ENCODE measurements at places on chromosomes 3 and 15. TPM values are rescaled to one million over a fixed set of nuclear protein-coding genes. Genes with fewer than 3 reads are reported as not detected.

The CHRNA7 gene
- total RNA-seq: not detected

The MYZAP gene
- total RNA-seq: not detected

The IL17RD gene
- total RNA-seq: 0.13 TPM

The EHHADH gene
- total RNA-seq: 3.1 TPM

DNA sequence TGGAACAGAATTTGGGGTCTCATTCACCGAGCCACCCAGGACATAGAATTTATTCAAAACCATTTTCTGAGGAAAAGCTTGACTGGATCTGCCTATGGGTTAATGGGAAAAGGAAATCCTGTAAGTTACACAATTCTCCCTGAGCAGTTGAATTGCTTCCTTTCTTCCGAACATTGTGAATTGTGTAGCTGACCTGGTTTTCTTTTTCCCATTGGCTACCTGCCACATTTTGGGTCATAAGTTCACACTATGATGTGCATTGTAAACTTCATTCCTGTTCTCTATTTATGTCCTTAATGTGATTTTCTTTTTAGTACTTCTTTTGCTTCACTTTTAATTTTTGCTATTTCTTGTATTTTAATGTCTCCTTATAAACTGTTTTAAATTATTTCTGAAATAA is 386.0 kb upstream of the LRRC3B start:
- H3K4me3 ChIP-seq: no peak overlapping the region
- no peaks in the 10 kb centered on the region for H3K36me3 ChIP-seq
- peaks cover 2% of the 10 kb centered on the region for H3K27me3 ChIP-seq
- no peaks in the 10 kb centered on the region for H3K4me1 ChIP-seq
- H3K27ac ChIP-seq: no peak overlapping the region
- DNase-seq: no peak

- H3K27me3 ChIP-seq: peaks cover 1% of the 10 kb centered on the region
- no peaks in the 10 kb centered on the region for H3K4me1 ChIP-seq
- H3K4me3 ChIP-seq: no peak overlapping the region
- H3K36me3 ChIP-seq: peaks cover 11% of the 10 kb centered on the region
- no peak for DNase-seq
- no peak overlapping the region for H3K27ac ChIP-seq
Observed at GRCh38 chr3:25713341-25713985, 48.8 kb upstream of the TOP2B start.

DNA sequence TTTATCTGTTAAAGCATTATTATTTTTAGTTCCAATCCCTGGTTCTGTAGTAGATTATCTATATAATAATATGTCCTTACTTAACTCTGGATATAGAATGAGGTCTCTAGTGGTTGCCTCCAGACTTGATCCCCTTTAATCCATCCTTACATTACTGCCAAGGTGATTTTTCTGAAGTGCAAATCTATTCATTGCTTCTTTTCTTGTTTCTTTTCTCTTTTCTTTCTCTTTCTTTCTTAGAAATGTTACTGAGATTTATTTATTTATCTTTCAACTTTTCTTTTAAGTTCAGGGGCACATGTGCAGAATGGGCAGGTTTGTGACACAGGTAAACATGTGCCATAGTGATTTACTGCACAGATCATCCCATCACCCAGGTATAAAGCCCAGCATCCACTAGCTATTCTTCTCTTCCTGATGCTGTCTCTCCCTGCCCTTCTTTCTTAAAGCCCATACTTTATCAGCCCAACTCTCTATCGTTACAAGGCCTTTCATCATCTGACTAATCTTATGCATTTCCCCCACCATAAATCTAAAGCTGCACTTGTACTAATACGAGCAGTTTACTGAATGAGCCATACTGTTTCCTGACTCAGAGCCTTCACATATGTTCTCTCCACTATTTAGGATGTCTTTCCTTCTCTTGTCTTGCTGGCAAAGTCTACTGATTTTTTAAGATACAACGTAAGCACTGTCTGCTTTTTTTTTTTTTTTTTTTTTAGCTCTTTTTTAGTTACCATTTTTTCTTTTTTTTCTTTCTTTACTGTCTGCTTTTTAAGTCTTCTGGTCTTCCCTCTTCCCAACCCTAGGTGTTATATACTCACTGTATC is 4.6 kb downstream of the GLCE start:
- peak overlapping the region; percentile 38 for H3K4me3 ChIP-seq
- no peaks in the 10 kb centered on the region for H3K36me3 ChIP-seq
- peak overlapping the region; percentile 32 for H3K27ac ChIP-seq
- DNase-seq: peak; percentile 59

DNA sequence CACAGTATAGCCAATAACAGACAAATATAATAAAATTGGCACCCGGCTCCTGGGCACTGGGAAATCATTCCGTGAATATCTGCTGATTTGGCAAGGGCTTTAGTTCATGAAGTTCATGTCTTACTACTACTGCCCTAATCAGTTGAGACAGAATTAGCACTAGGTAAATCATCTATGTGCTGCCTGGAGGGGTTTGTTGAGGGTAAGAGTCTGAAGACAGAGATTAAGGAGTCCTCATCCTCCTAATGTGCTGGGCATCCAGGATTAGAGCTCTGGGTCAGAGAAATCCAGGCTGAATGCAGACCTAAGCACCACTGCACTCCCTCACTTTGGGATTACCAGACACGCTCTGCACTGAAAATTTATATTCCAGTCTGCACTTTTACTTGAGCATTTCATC is 2.0 kb downstream of the SAMD7 start:
- H3K27ac ChIP-seq: no peak overlapping the region
- H3K4me1 ChIP-seq: peaks cover 9% of the 10 kb centered on the region
- DNase-seq: no peak
- peaks cover 11% of the 10 kb centered on the region for H3K27me3 ChIP-seq

GRCh38 chr15:77552066-77552465 is 80.6 kb downstream of the LINGO1 start:
- no peak for DNase-seq
- H3K27me3 ChIP-seq: peaks cover 11% of the 10 kb centered on the region
- no peaks in the 10 kb centered on the region for H3K36me3 ChIP-seq
- no peak overlapping the region for H3K4me3 ChIP-seq
- H3K4me1 ChIP-seq: no peaks in the 10 kb centered on the region

- H3K4me1 ChIP-seq: no peaks in the 10 kb centered on the region
- H3K4me3 ChIP-seq: no peak overlapping the region
- H3K36me3 ChIP-seq: peaks cover 14% of the 10 kb centered on the region
Observed at GRCh38 chr15:59159210-59159609, 47.4 kb upstream of the LDHAL6B start.

DNA sequence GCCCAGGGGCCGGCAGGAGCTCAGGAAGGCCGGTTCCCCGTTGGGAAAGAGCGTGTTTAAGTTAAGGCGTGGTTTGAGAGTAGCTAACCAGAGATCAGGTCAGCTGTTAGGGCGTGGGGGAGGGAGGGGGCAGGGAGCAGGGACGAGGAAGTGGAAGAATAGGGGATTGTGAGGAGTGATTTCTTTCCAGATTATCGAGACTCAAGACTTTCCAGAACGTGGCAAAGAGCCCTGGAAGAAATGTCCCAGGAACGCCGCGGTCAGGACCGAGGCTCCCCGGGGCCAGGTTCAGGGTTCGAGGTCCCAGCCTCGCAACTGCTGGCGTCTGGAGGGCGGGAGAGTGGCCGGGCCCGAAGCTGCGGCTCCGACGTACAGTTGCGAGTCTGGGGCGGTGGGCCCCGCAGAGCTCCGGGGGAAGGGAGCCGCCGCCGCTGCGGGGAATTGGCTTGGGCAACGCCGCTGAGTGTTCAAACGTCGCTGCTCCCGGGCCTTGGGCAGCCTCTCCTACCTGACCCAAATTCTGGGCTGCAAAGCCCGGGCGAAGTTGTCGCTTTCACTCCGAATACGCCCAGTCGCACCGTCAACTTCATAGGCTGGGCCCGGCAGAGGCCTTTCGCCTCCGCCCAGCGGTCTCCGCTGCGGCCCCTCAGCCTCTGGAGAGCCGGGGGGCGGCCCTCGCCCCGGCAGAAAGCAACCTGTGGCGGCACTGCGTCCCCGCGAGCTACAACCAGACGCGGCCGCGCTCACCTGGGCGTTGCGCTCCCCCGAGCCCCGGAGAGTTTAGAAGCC is 9.5 kb downstream of the ISL2 start:
- H3K27ac ChIP-seq: peak overlapping the region; percentile 38
- H3K4me1 ChIP-seq: peaks cover 36% of the 10 kb centered on the region
- H3K27me3 ChIP-seq: no peaks in the 10 kb centered on the region
- no peak for DNase-seq
- H3K36me3 ChIP-seq: peaks cover 8% of the 10 kb centered on the region

- H3K27ac ChIP-seq: no peak overlapping the region
- H3K4me3 ChIP-seq: no peak overlapping the region
- H3K36me3 ChIP-seq: no peaks in the 10 kb centered on the region
Observed at GRCh38 chr3:37814547-37814946, 47.1 kb upstream of the CTDSPL start.

DNA sequence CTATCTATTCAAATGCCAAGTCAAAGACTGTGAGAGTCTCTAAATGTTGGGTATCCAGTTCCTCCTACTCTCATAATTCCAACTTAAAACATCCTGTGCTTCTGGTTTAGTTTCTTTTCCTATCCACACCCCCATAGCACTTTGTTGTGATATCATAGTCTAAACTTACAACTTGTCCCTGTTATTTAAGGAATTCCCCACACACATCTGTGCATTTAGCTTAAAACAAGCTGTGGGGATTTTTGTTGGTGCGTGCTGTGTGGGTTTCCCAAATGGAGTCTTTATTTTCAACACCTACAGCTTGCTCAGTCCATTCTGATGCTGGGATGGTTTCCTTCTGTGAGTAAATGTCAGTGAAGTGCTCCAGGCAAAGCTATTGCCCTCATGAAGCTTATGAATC is 167.3 kb downstream of the GMNC start:
- H3K27me3 ChIP-seq: no peaks in the 10 kb centered on the region
- no peak for DNase-seq
- no peak overlapping the region for H3K27ac ChIP-seq
- H3K4me1 ChIP-seq: peaks cover 14% of the 10 kb centered on the region
- no peaks in the 10 kb centered on the region for H3K36me3 ChIP-seq
- no peak overlapping the region for H3K4me3 ChIP-seq

DNA sequence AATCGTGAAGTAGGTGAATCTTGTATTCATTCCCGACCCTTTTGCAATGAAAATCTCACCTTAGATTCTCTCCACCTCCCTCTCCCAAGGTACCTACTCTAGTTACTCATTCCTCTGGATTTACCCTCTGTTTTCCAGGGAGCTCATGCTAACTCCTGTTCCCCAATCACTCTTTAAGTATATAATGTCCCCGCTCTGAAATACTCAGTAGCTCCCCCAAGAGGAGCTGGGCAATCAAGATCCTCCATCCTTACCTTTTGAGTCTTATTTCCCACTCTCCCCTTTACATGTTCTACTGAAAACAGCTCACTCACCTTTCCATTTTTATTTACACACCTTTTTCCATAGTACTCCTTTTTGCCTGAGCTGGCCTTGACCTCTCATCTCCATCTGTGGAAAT is 599.9 kb downstream of the RBMS3 start:
- DNase-seq: no peak
- H3K27me3 ChIP-seq: no peaks in the 10 kb centered on the region
- no peak overlapping the region for H3K4me3 ChIP-seq
- H3K36me3 ChIP-seq: no peaks in the 10 kb centered on the region
- H3K4me1 ChIP-seq: peaks cover 11% of the 10 kb centered on the region
- no peak overlapping the region for H3K27ac ChIP-seq

Data from HFFc6 (cell line).